Suppressor macrophage treated with lipopolysaccharide for 4 hours (primary cell): ENCODE measurements at places on chromosomes 12 and 14.

- DNase-seq: no peak
Observed at GRCh38 chr12:125187148-125187745, 122.0 kb downstream of the AACS start.

GRCh38 chr12:108798551-108799221 is 58.7 kb downstream of the SSH1 start:
- DNase-seq: no peak

GRCh38 chr14:65074449-65075150 is 27.7 kb downstream of the MAX start:
- DNase-seq: peak; percentile 65

GRCh38 chr12:120710031-120710804 is at the start of gene UNC119B:
Gene UNC119B (plus strand): TSS chr12:120710458. CDS start chr12:120710475, 17 bp downstream.
- DNase-seq: peak; percentile 58

- DNase-seq: no peak
Observed at GRCh38 chr12:113063396-113064350, 7.1 kb downstream of the DTX1 start.

DNA sequence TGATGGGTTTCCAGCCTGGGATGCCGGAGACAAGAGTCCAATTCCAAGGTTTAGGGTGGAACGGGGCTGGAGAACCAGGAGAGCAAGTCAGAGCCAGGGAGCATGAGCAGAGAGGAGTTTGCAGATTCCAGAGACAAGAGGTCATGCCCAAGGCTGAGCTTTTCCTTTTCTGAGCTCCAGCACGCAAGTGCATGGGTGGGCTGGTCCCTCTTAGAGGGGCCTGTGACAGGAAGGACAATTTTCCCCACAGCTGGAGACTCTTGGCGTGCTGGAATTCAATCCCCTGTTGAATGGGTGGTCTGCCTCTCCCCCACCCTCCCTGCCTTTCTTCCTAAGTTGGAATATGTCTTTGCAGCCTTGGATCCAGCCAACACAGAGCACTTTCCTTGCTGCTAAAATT is 431.9 kb downstream of the BCL11B start:
- no peak for DNase-seq

DNA sequence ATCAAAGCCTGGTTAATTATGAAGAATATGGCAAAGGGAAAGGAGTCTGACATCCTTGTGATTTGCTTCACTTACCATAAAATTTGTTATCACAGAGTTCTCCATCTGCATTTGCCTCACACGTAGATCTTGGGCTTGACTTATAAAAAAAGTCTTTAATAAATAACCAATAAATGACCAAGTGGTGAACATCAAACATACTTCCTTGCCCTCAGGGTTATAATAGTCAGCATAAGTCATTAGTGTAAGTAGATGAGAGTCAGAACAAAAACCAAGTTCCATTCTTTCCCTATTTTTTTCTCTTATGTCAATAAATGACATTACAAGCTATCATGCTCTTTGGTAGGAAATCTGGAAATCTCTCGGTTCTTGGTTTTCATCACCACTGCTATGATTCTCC is 635.4 kb upstream of the ATXN7L3B start:
- DNase-seq: no peak

DNA sequence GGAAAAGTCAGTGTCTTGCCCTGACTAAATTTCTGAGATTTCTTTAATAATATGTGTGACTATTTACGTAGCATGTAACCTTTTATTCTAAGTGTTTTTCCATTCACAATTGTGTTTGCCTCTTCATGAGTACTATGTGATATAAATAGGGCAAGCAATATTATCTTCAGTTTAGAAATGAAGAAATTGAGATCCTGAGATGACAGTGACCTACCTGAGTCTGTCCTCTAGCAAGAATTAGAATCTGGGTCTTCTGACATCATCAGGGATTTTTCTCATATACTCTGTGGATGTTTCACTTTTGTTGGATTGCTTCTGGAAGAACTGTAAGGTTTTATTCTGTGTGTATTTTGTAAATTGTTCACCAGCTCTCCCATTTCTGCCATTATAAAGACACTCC is 35.0 kb downstream of the TMTC2 start:
- DNase-seq: no peak

- DNase-seq: no peak
Observed at GRCh38 chr12:78050790-78051189, 220.1 kb downstream of the NAV3 start.

DNA sequence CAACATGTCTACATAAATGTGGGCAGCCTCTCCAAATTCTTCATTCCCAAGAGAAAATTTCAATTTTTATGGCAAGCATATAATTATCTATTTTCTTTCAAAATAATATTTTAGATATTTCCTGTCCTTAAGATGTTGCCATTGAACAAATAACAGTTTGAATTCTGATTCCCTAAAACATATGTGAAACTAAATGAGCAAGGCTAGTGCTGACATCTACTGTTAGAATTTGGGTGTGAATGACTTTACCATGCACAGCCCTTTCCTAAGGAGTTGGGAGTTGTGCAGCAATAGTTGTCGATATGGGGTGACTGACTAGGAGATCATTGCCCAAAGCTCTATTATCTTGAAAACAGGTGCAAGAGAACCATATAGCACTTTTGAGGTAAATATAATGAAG is 108.2 kb upstream of the SLC38A4 start:
- DNase-seq: peak; percentile 58

DNA sequence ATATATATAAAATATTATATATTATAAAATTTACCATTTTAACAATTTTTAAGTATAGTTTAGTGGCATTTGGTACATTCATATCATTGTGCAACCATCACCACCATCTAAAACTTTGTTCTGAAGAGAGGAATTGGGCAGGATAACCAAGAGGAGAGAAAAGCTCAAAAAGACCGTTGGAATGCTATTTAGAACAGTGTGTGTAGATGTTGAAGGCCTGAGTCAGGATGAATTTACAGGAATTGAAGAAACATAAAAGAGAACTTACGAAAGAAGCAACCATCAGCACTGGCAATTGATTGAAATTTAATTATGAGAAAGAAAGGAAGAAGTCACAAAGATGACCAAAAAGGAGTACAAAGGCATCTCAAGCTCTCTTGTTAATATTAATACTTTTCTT is 196.9 kb upstream of the PWP1 start:
- no peak for DNase-seq

GRCh38 chr12:121334513-121335343 is 17.5 kb downstream of the ANAPC5 start:
- peak; percentile 80 for DNase-seq

DNA sequence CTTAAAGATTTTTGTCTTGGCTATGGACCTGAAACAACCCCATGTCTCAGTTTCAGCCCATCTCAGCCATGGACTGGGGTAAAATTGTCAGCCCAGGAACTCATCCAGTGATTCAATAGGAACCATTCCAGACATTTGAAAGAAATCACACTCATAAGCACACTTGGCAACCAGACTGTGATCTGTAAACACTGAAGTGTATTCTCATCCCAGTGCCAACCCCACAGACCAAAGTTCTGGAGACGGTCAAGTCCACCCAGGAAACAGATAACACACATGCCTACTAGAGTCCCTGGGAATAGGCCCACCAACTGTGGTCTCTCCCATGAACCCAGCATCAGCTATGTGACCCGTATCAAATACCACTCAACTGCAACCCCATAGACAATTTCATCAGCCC is 804.6 kb downstream of the TRHDE start:
- no peak for DNase-seq

- peak; percentile 32 for DNase-seq
Observed at GRCh38 chr14:24273422-24273998, 2.1 kb upstream of the RABGGTA start.

- DNase-seq: peak; percentile 77
Observed at GRCh38 chr12:131872154-131873051, 22.0 kb upstream of the ULK1 start.

- no peak for DNase-seq
Observed at GRCh38 chr12:57898308-57898970, 42.9 kb upstream of the ATP23 start.

DNA sequence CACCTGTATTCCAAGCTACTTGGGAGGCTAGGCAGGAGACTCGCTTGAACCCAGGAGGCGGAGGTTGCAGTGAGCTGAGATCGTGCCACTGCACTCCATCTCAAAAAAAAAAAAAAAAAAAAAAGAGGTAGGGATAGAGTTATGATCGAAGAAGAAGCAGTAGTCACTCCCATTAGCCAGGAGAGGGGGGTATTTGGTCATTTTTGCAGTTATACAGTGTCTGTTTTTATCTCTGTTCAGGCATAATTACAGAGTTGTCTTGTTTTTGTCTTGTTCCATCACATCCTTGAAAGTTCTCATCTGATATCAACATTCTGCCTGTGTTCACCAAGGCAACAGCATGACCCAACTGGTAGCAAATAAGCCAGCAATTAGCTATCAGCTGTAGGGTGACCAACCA is 98.5 kb upstream of the TMPO start:
- peak; percentile 39 for DNase-seq
